Activated CD4-positive, alpha-beta T cell treated with anti-CD3 and anti-CD28 coated beads, Interleukin-2, Interleukin-4, amounts not matched to agents 100 ng/mL and 50 ng/mL, durations not matched to agents 16 hours and 8 hours (primary cell): ENCODE measurements at places on chromosomes 5 and 9.

- DNase-seq: no peak
These were observed 52.9 kb downstream of the C9orf50 start for GRCh38 chr9:129567842-129568559.

GRCh38 chr9:127796852-127797370 is 5.8 kb upstream of the FPGS start:
- no peak for DNase-seq

DNA sequence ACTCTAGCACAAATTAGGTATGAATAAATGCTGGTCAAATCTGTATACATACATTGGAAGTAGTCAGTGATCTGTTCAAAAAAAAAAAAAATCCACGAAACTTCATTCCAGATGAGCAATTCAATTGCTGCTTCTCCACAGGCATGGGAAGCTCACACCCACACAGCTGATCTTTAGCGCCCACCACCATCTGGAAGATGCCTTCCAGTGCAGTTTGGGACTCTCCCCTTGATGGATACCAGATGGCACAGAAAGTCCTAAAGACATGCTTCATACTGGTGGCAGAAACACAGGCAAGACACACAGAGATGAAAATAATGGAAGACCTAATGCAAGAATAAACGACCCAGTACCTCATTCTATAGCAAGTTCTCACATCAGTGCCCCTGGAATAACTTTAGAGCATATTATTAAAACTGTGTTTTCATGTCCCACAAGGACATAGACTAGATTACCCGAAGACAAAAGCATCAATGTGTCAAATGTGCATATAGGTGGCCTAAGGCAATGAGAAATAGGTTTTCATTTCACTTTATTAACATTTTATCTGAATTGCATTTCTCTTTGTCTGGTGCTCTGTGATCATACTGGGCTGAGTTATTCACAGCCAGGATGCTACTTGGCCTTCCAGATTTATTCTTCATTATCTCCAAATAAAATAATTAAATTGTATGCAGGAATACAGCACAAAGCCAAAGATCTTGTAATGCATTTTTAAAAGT is 135.4 kb upstream of the TAS2R1 start:
- no peak for DNase-seq

- peak; percentile 75 for DNase-seq
These were observed 739 bp downstream of the C9orf72 start for GRCh38 chr9:27572566-27572917.

DNA sequence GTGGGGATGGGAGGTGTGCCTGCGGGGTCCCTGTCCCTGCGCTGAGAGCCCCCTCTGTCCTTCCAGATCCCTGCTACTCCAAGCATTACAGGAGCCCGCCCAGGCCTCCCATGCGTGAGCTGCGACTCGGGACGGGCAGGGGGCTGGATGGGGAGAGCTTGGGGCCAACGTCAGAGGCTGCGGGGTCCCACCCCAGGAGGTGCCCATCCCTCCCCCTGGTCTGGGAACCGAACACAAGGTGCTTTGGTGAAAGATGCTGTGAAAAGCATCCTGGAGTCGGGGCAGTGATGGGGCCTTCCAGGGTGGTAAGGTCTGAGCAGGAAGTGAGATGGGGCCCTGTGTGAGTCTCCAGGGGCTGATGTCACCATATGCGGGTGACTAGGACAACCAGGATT is 2.7 kb downstream of the LCN9 start:
- DNase-seq: no peak

DNA sequence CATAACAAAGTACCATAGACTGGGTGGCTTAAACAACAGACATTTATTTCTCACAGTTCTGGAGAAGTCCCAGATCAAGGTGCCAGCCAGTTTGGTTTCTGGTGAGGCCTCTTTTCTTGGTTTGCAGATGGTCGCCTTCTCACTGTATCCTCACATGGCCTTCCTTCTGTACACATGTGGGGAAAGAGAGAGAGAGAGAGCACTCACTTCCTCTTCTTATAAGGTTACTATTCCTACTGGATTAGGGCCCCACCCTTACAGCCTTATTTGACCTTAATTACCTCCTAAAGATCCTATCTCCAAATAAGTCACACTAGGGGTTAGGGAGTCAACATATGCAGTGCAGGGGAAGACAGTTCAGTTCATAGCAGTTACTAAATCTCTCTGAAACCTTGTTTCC is 205.6 kb upstream of the GDNF start:
- no peak for DNase-seq

- DNase-seq: no peak
These were observed 7.6 kb downstream of the NAIF1 start for GRCh38 chr9:128059365-128059983.

DNA sequence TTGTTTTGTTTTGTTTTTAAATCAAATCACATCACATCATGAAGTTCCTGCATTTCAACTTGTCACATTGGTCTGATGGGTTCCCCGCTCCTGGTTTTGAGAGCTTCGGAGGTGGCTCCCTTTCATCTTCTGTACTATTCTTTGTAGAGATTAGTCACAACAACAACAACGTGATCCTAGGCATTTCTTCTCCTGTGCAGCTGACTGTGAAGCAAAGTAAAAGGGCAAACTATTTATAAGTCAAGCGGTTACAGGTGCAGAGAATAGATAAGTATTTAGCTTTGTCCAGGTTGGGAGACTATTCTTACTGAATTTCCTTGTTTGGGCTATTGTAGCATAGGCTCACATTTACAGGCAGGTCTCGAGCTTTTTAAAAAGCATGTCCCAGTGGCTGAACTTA is 197.7 kb upstream of the CDKN2B start:
- no peak for DNase-seq

DNA sequence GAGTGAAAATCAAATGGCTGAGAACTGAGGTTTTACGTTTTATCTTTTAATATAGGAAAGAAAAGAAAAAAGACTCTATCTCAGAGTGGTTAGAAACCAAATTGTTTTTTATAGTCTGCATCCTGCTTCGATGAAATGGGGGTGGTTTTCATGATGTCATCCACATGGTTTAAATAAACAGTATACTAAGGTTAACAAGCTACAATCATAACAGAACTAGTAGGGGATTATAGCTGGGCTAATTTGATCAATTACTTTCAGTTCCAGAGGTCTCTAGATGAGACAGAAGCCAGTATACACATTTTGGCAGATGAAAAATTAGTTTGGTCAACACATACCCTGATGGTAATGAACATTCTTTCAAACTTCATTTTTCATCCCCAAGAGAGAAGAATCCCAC is 106.3 kb upstream of the SNX2 start:
- no peak for DNase-seq

- no peak for DNase-seq
These were observed 69.7 kb downstream of the EPB41L4A start for GRCh38 chr5:112349371-112349770.

DNA sequence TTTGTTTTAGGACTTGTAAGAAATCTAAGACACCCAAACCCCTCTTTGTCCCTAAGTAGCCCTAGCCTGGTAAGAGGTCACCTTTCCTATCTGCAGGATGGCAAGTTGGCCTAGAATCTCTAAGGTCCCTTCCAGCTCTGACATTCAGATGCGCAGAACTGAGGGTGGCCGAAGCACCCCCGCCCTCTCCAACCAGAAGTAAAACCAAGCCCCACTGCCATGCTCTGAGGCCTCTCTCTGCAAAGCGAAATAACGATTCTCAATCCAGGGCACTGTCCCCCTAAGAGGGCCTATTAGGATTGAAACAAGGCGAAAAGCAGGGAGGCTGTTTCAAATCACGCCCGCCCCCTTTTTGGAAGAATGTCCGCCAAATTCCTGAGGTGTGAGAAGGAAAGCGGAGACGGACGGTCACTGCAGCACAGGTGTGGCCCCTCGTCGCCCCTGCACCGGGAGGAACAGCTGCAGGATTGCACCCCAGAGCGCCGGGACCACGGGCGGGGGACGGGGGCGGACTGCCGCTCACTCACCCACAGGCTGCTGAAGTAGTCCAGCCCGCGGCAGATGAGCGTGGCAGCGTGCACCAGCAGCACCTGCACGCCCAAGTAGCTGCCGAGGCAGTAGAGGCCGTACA is 824 bp downstream of the TMEM245 start:
- no peak for DNase-seq

DNA sequence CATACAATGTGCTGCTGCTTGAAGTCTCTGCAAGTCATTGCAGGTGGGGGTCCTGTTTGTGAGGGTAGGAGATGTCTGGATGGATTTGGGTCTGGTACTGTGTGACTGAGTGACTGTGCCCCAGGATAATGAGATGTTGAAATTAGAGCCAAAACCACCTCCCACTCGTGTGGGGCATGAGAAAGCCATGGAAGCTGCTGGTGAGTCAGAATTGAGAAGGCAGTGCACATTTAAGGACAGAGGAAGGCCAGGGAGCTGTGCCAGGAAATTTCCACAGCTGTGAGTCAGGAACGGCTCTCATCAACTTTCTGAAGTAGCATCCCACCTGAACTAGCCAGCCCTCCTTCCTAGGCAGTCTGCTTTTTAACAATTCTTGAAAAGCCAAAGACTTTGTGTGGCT is 229.8 kb downstream of the DRD1 start:
- DNase-seq: no peak

DNA sequence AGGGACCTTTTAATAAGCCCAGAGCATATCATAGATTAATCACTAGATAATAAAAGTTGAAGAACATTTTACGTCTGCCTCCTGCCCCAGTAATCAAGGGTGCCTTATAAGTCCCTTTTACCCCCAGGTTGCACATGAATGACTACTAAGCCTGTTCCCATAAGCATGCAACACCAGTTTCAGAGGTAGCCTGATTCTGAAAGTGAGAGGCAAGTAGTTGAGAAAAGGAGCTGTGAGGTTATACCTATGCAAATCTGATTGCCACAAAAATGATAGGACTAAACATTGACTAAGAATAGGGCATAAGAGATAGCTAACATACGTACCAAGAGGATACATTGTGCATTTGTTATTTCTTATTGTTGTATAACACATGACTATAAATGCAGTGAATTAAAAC is 681.9 kb downstream of the ISL1 start:
- DNase-seq: no peak

DNA sequence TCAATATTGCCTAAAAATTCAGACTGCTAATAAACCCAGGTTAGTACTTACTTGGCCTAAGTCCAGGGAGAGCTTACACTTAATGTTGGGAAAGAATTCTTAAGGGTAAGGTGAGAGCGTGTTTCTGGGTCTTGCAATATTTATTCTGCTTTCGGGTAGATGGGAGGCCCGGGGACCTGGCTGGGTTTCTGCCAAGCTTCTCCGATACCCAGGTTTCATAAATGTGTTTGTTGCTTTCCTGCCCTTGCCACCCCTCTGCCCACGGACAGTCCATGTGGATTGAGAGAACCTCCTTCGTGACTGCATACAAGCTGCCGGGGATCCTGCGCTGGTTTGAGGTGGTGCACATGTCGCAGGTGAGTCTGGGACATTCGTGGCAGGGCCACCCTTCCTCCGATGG is 48.4 kb upstream of the FOXI1 start:
- DNase-seq: no peak

DNA sequence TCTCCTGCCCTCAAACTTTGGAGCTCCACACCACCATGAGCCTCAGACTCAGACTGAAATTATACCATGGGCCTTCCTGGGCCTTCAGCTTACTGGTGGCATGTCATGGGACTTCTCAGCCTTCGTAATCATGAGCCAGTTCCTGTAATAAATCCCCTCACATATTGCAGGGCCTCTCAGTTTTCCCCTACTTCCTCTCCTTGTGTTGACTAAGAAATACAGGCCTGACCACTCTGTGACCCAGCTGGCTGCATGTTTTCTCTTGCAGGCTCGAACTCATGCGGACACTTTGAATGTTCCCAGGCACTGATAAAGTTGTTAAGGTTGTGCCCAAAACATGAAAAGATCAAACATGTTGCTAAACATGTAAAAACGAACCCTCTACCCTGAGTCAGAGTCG is 26.2 kb upstream of the SHC3 start:
- no peak for DNase-seq

DNA sequence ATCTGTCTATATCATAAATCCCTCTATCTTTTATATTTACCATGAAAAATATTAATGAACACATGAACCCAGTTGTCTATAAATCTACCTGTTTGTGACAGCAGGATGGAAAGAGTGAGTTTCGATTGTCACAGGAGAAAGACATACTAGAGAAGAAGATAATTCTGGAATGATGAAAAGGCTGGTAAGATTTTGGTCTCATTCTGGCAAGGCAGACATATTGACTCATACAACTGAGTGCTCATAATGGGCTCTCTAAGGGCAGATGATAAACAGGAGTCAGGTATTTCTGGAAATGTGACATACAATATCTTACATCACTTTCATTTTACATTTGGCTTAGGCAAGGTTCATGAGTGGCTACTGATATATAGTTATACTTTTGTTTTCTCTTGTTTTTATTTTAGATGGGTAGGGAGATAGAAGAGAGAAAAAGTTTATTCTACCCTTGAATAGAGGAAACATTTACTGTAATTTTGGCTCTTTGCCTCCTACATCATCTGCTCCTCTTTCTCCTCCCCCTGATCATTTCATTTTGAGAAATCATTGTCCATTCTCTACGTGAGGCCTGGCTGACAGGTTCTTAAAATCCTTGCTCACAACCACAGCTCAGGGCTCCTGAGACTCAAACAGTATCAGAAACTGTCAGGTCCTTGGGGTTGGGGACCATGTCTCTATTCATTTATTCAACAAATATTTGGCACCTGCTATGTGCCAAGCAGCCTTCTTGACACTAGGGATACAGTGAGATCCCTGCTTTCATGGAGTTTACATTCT is 14.4 kb downstream of the ELOVL7 start:
- peak; percentile 25 for DNase-seq

DNA sequence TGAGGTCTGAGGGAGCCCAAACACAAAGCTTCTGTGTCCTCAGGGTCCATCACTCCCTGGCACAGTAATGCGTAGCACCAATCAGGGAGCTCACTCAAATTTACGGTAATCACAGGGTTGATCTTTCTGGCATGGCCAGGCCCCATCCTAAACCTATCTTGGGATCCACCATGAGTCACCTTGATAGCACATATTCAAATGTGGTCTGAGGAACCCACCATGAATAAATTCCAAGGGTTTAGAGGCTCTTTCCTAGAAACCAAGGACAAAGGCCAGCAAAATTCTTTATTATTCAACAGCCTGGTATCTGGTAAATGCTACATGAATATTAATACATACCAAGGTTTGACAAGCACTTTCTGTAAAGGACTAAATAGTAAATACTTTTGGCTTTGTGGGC is 254.5 kb downstream of the TLR4 start:
- no peak for DNase-seq

DNA sequence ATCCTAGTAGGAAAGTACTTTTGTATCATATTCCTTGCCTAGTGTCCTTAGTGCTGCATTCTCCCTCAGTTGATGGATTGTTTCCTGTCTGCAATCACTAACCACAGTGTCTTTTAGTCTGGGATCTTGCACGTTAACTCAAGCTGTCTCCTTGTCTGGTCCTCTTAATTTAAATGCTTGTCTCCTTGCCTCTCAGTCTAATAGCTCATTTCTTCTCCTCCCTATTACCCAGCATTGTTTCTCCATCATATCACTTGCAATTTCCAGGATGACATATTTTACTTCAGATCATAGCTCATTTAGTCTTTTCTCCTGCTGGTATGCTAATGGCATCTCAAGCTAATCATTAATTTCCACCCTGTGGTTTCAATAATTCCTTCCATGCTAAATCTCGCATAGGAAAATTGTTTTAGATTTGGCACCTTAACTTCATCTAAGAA is 2052.0 kb upstream of the C9orf72 start:
- no peak for DNase-seq

GRCh38 chr9:114017741-114018715 is 60.1 kb downstream of the AMBP start:
- DNase-seq: no peak

GRCh38 chr9:136443087-136443486 is 3.4 kb upstream of the INPP5E start:
- no peak for DNase-seq
